IPS-NIHi11 (cell line): ENCODE measurements at places on chromosomes 6 and 20.

- DNase-seq: no peak
Observed at GRCh38 chr6:112911959-112912358, 564.8 kb downstream of the RFPL4B start.

DNA sequence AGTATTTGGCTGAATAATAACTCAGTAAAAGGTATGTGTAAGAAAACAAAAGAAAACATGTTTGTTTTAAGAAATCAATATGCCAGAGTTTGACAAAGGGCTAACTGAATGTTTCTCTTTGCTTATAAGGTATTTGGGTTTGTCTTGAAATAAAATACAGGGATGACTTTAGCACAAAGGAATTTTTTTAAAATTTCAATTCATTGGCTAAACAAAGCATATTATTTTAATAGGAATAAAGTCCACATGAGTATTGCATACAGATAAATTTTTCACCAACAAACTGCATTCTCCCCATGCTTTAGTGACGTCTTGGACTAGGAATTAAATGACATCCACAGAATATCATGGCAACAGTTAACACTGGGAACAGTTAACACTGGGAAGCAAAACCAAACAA lies 480.0 kb upstream of the JAG1 start:
- DNase-seq: no peak

DNA sequence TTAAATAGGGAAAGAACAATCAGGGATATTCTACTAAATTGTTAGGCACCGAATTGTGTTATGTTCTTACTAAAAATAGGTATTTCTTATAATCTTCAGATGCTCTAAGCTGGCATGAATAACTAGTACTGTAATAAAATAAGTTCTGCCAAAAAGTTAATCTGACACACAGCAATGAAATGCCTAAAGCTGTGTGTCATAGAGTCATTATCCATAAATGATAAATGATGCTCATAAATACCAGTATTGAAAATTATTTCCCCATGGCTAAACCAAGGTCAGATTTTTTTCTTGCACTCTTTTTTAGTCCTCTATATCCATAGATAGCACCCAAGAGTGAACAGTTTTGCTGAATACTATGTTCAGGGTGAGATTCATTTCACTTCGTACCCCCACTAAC lies 11.7 kb upstream of the PRIM2 start:
- DNase-seq: no peak

GRCh38 chr6:15170126-15170525 lies 75.7 kb upstream of the JARID2 start:
- peak; percentile 19 for DNase-seq

- DNase-seq: peak; percentile 64
Observed at GRCh38 chr20:35616465-35617396, 1.1 kb downstream of the SPAG4 start.

DNA sequence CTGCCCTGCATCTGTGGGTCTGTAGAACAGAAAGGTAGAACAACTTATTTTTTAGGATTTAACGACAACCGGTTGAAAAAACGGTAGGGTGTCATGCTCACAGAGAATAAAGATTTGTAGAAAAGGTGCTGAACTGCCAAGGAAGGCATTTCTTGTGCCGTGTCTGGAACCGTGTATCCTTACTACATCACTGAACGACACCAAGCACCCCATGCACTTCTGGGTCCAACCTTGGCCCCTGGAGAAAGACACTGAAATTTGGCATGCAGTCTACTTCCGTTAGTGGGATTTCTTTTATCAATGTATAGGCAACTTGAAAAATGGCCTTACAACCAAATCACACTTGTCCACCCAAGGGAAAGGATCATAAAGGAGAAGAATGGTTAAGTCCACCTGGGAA lies 145.5 kb downstream of the ZMYND8 start:
- no peak for DNase-seq

DNA sequence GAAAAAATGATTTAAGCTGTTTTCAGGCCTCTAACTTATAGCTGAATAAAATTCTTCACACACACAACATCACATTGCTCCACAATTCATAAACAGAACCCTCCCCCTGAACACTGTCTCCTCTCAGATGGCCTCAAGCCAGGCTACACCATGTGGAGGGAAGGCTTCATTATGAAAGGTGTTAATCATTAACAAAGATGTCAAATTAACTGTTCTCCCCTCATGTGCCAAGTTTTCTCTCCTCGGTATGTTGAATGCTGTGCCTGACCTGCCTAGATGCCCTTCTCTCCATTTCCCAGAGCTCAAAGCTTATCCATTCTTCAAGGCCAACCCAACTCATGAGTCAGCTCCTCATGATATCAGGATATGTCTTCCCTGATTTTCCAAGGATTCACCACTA lies 210.4 kb downstream of the GMDS start:
- DNase-seq: no peak
